Activated T-cell treated with anti-CD3 and anti-CD28 coated beads, Interleukin-2, amount 50 U/mL, for 24 hours (primary cell): ENCODE measurements at places on chromosomes 5 and 9.

- no peak overlapping the region for H3K4me3 ChIP-seq
- no peak for DNase-seq
- H3K27ac ChIP-seq: no peak overlapping the region
Observed at GRCh38 chr5:64794053-64794770, 25.5 kb downstream of the CWC27 start.

GRCh38 chr5:150511578-150512367 is 3.8 kb downstream of the NDST1 start:
- no peak overlapping the region for H3K27ac ChIP-seq
- no peaks in the 10 kb centered on the region for H3K36me3 ChIP-seq
- no peaks in the 10 kb centered on the region for H3K27me3 ChIP-seq
- no peaks in the 10 kb centered on the region for H3K4me1 ChIP-seq
- H3K4me3 ChIP-seq: no peak overlapping the region

DNA sequence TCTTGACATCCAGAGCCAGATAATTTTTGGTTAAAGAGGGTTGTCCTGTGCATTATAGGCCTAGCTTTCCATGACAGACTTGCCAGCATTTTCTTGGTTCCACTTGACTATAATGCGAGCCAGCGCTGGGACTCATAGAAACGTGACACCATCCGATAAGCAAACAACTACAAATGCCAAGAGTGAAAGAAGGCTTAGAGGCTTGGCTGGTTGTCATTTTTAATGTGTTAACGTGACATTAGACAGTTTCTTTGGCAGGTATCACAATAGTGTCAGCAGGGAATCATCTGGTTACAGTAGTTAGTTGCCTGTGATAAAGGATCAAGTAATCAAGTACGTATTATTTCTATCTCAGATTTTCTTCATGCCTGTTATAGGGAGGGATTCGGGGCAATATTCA is 20.0 kb upstream of the LIFR start:
- H3K27ac ChIP-seq: no peak overlapping the region
- no peak for DNase-seq
- H3K27me3 ChIP-seq: peaks cover 37% of the 10 kb centered on the region
- no peak overlapping the region for H3K4me3 ChIP-seq
- no peaks in the 10 kb centered on the region for H3K36me3 ChIP-seq
- no peaks in the 10 kb centered on the region for H3K4me1 ChIP-seq

DNA sequence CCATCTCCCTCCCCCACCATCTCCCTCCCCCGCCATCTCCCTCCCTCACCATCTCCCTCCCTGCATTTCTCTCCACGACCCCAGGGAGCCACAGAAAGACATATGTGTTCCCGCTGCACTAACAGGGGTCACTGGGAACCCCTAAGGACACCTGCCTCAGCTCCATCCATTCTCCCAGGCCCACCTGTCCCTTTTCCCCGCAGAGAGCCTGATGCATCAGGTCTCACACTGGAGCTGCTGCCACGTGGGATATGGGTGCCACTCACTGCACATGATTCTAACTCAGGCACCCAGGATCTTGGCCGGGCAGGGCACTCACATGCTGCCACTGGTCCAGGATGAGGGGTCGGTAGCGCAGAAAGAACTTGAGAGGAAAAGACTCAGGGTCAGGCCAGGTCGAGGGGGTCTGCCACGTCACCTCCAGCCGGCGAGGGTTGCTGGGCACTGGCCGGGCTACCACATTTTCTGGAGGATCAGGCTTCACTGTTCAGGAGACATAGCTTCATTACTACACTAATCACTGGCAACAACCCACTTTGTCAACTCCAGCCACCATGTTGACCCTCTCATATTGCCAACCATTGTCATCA is 33.2 kb upstream of the ENHO start:
- H3K4me3 ChIP-seq: no peak overlapping the region
- no peak overlapping the region for H3K27ac ChIP-seq
- H3K27me3 ChIP-seq: peaks cover 37% of the 10 kb centered on the region
- no peaks in the 10 kb centered on the region for H3K36me3 ChIP-seq

DNA sequence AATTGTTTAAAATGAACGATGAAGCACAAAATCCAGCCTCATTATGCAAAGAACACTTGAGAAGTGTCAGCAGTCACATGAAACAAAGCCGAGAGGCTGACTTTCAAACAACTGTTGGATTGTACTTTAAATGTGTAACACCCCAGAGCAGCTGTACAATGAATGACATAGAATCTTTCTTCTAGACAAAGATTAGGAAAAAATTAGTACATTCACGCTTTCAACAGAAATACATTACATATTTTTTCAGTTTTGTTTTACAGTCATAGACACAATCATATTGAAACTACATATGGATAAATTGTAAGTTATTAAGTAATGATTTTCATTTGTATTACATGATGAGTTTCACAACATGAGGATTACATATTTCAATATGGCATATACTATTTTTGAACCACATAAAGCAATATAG is 10.6 kb upstream of the AGXT2 start:
- no peak overlapping the region for H3K4me3 ChIP-seq
- H3K36me3 ChIP-seq: no peaks in the 10 kb centered on the region
- peak overlapping the region; percentile 47 for H3K27ac ChIP-seq
- H3K27me3 ChIP-seq: peaks cover 66% of the 10 kb centered on the region
- DNase-seq: no peak

- no peak for DNase-seq
- H3K4me1 ChIP-seq: no peaks in the 10 kb centered on the region
- no peak overlapping the region for H3K27ac ChIP-seq
- no peak overlapping the region for H3K4me3 ChIP-seq
- H3K27me3 ChIP-seq: peaks cover 23% of the 10 kb centered on the region
Observed at GRCh38 chr5:135437796-135438560, 9.2 kb downstream of the DCANP1 start.

- H3K4me1 ChIP-seq: peaks cover 71% of the 10 kb centered on the region
- H3K4me3 ChIP-seq: no peak overlapping the region
- H3K36me3 ChIP-seq: no peaks in the 10 kb centered on the region
- peak; percentile 27 for DNase-seq
- peak overlapping the region; percentile 50 for H3K27ac ChIP-seq
- H3K27me3 ChIP-seq: no peaks in the 10 kb centered on the region
Observed at GRCh38 chr9:33450621-33451146, 3.3 kb upstream of the AQP3 start.

DNA sequence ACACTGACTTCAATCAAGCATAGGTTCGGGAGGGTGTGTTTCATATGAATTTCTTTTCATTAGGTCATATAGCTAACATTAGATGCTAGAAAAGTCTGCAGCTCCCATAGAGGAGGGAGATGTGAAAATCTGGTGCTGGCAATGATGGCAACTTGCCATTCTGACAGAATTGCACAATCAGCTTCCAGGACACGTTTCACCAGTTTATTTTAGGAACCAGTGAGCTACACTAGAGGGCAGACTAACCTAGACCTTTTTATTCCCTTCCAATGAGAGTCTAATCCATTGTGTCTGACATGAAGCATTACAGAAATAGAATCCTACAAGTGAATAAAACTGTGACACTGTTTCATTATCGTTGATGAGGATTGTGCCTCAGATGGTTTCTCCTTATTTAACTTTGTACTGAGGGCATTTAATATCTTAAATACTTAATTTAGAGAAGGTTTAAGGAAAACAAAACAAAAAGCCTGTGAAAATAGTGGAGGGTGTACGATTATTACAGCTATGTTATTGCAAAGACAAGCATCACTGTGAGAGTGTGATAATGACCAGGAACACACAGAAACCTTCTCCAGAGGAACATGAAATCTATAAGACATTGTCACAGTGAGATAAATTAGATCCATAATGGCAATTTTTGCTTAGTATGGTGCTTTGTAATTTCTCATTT is 363.3 kb upstream of the RPS23 start:
- no peaks in the 10 kb centered on the region for H3K27me3 ChIP-seq
- no peaks in the 10 kb centered on the region for H3K36me3 ChIP-seq
- no peak overlapping the region for H3K27ac ChIP-seq
- DNase-seq: no peak
- H3K4me1 ChIP-seq: peaks cover 3% of the 10 kb centered on the region

- no peak overlapping the region for H3K4me3 ChIP-seq
- DNase-seq: no peak
- no peaks in the 10 kb centered on the region for H3K36me3 ChIP-seq
- H3K27me3 ChIP-seq: no peaks in the 10 kb centered on the region
- H3K27ac ChIP-seq: no peak overlapping the region
Observed at GRCh38 chr9:13967438-13967837, 346.5 kb downstream of the NFIB start.

DNA sequence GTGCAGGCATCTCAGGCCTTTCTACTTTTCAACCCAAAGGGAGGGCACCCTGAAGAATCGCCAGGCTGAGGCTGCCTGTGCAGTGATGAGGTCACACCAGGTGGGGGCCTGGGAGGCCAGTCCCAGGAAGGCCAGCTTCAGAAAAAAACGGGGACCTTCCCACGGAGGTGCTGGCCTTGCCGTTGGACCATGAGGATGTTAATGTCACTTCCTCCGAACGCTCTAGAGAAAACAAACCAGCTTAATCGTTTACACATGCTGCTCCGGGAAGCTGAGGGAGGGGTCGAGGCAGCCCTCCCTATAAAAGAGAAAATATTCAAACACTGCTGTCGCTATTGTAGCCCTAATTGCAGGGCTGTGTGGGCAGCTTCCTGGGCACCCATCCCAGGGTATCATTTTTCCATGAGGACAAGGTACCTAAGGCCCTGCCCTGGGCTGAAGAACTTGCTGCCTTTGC is 27.0 kb downstream of the PTGES start:
- peaks cover 5% of the 10 kb centered on the region for H3K4me1 ChIP-seq
- H3K36me3 ChIP-seq: no peaks in the 10 kb centered on the region
- H3K27me3 ChIP-seq: peaks cover 10% of the 10 kb centered on the region
- H3K27ac ChIP-seq: no peak overlapping the region
- no peak overlapping the region for H3K4me3 ChIP-seq

DNA sequence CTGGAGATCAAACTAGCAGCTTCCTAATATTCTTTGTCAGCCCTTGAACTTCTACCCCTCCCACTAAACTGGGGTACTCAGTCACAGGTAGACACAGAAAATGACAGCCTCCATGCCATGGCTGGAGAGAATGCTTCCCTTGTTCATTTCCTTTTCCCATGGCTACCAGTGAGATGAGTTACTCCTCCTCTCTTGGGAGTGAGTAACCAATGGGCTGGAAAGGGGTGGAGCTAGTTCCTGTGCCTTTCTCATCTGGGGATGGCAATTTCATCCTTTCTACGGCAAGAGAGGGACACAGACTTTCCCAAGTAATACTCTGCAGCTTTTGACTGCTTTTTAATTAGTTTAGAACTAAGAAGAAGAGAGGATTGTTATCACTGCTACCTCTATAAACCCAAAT is 1045.6 kb upstream of the WWC1 start:
- H3K4me1 ChIP-seq: no peaks in the 10 kb centered on the region
- no peak overlapping the region for H3K27ac ChIP-seq
- no peaks in the 10 kb centered on the region for H3K27me3 ChIP-seq
- H3K4me3 ChIP-seq: no peak overlapping the region

DNA sequence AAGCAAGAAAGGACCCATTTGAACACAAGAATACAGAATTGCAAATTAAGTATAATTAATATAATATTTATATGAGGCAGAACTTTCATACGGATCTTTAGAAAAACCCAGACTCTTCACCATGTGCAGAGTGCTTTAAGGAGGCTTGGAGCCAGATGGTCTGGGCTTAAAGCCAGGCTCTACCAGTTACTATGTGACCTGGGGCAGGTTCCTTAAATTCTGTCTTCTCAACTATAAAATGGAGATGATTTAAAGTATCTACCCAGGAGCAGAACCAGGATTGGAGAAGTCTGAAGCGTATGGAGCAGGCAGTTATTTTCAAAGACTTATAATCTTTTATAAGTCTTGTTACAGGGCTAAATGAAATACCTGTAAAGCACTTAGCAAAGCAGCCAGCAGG is 202.1 kb downstream of the TSSK1B start:
- no peaks in the 10 kb centered on the region for H3K36me3 ChIP-seq
- peaks cover under 1% of the 10 kb centered on the region for H3K27me3 ChIP-seq
- H3K4me3 ChIP-seq: no peak overlapping the region

DNA sequence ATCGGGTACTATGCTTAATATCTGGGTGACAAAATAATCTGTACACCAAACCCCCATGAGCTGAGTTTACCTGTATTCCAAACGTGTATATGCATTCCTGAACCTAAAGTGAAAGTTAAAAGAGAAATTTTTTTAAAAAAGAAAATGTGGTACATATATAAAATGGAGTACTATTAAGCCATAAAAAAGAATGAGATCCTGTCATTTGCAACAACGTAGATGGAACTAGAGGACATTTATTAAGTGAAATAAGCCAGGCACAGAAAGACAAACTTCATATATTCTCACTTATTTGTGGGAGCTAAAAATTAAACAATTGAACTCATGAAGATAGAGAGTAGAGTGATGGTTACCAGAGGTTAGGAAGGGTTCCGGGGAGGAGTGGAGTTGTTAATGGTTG is 44.8 kb downstream of the NDUFAF2 start:
- no peak for DNase-seq
- H3K4me1 ChIP-seq: peaks cover 4% of the 10 kb centered on the region
- H3K27ac ChIP-seq: no peak overlapping the region
- H3K36me3 ChIP-seq: peaks cover 82% of the 10 kb centered on the region

GRCh38 chr5:140647042-140647419 is 399 bp downstream of the NDUFA2 start:
- DNase-seq: no peak
- peaks cover 95% of the 10 kb centered on the region for H3K36me3 ChIP-seq
- peaks cover 53% of the 10 kb centered on the region for H3K4me1 ChIP-seq
- no peaks in the 10 kb centered on the region for H3K27me3 ChIP-seq
- H3K27ac ChIP-seq: peak overlapping the region; percentile 98

- H3K36me3 ChIP-seq: peaks cover 24% of the 10 kb centered on the region
- no peaks in the 10 kb centered on the region for H3K27me3 ChIP-seq
- no peak overlapping the region for H3K4me3 ChIP-seq
- H3K4me1 ChIP-seq: peaks cover 7% of the 10 kb centered on the region
- H3K27ac ChIP-seq: peak overlapping the region; percentile 3
Observed at GRCh38 chr5:172903790-172904189, 55.4 kb upstream of the RPL26L1 start.

DNA sequence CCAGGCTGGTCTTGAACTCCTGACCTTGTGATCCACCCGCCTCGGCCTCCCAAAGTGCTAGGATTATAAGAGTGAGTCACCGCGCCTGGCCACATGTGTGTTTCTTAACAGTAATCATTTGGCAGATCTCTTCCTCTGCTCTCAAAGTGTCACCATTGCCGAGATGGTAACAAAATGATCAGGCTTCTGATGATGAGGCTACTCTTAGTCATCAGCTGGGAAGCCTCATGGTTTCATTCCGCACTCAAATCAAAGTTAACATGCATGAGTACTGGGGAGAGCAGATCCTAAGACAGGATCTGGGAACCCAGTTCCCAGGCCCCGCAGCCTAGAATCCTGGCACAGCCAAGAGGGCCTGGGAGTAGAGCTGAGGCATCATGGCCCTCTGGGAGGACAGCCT is 27.4 kb downstream of the BARHL1 start:
- no peak overlapping the region for H3K4me3 ChIP-seq
- H3K27ac ChIP-seq: peak overlapping the region; percentile 22
- DNase-seq: no peak

DNA sequence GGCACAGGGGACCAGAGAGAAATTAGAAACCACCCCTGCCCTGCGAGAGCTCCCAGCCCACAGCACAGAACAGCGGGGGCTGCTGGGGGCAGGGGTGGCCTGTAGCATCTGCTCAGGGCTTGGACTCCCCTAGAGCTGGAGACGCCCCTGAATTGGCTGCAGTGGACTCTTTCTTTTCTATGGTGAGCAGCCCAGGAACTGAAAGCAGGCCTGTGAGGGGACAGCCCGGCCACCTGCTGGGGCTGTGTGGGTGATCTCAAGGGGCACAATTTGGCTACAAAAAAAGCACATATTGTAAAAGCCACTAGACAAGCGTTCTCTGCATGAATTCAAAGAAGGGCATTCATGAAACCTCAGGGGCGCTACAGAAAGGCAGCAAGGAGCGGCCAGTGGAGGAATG is 57.5 kb upstream of the ICE1 start:
- DNase-seq: no peak
- H3K27ac ChIP-seq: no peak overlapping the region
- H3K4me3 ChIP-seq: no peak overlapping the region
- H3K4me1 ChIP-seq: no peaks in the 10 kb centered on the region
- H3K36me3 ChIP-seq: no peaks in the 10 kb centered on the region
